ENCODE measurements at places on chromosomes 7 and 10.

DNA sequence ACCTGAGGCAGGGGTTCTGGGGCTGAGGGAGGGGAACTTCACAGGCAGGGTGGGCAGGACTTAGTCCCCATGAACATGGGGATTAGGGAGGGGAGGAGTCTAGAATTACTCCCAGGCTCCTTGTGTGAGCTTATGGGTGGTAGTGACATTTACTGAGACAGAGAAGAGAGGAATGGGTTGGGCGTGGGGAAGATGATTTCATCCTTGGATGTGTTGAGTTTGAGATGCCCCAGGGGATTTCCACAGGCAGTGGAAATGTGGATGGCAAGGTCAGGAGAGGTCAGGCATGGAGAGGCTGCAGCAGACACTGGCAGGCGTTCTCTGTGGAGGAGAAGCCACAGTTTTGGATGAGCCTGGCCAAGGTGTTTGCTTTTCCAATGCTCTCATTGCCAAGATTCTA lies 26.4 kb upstream of the GSDME start:
- DNase-seq = no peak

DNA sequence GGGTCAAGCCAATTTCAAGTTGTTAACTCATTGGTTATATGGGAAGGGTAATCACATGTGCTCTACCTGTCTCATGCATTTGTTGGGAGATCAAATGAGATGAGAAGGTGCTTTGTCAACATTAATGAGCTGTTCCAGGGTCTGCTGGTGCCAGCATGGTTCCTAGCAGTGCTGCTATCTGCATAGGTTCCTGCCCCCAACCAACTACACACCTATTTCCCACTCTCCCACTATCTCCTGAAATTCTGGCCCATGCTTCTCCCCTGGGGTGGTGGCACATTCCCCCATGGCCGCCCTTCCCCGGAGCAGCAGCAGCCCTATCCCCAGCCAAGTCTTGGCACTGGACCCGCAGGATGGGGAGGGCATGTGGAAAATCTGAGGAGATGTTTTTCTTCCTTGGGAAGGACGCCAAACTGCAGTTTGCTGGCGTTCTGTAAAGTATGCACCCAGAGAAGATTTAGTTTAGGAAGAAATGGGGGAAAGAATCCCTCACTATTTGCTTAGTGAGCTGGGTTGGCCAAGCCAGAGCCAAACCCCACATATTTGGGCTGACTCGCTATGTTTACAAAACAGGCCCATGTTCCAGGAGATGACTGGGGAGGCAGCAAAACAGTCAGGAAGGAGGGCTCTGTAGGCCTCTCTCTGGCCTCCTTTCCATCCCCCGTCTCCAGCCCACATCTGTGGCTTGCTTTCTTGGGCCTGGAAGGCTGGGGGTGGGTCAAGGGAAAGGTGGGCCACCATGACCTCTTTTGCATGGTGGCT lies 42.5 kb downstream of the PPP1R3C start:
- no peak for DNase-seq

GRCh38 chr7:104415700-104416099 lies 87.3 kb downstream of the LHFPL3 start:
- DNase-seq = no peak

- no peak for DNase-seq
Measured at GRCh38 chr7:33452805-33453502, 323.6 kb downstream of the BBS9 start.

DNA sequence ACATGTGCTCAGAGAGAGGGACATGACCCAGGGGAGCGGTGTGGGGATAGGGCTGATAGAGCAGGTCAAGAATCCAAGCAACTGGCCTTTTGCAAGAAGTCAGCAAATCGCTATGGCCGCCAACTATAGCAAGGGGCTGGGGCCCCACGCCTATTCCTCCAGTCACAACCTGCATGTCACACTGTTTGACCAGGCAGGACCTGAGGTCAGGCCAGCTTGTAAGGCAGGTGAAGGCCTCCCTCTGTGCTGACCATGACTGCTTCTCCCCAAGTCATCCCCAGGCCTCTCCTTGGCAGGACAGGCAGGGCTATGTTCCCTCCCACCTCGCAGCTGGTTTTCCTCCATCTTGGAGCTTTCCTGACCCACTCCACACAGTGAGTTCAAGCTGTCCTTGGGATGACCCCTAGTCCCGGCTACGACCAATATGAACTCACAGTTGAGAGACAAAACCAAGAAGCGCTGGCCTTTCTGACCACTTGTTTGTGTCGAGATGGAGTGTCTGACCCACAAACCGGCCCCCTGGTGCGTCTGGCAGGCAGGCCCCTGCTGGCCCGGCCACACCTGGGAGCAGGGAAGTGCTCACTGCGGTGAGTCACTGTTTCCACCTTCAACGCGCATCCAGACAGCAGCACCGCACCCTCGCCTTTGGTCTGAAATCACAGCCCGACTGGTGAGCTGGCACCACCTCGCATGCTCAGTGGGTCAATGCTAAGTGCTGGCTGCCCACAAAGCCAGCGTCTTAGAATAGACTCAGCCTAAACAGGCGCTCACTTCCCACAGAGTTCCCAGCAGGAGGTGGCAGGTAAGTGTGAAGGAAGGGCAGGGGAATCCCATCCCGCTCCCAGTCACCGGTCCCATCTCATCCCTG lies 81.4 kb downstream of the VWA2 start:
- DNase-seq = no peak

- DNase-seq = no peak
Measured at GRCh38 chr7:102064361-102065025, 222.2 kb upstream of the SH2B2 start.

DNA sequence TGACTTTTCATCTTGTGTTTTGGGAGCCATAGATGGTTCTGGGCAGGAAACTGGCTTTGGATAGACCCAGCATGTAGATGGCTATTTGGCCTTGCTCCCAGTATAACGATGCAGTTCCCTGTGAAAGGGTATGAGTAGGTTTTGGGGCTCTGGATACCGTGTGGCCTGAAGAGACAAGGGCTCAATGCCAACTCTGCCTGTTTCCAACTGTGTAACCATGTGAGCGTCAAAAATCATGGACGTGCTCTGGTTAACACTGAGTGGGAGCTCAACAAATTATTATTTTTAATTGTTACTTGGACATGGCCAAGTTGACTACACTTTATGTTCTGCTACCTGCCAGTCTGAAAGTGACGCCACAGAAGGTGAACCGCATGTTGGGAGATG lies 41.8 kb downstream of the EGFR start:
- no peak for DNase-seq

DNA sequence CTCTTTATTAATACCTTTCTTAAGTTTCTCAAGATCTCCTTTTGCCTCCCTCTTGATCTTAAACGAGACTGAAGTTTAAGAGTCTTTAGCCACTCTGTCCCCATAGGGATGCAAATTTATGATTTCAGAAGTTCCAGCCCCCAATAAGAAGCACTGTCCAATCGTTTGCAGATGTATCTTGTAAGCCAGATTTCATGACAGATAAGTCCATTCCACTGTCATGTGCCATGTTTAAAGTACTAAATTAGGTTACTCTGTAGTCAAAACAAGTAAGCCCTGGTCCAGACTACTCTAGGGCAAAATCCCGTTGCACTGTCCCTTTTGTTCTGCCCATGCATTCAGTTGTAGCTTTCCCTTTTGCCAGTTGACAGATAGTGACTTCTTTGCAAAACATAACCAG lies 157.2 kb upstream of the KAT6B start:
- no peak for DNase-seq

DNA sequence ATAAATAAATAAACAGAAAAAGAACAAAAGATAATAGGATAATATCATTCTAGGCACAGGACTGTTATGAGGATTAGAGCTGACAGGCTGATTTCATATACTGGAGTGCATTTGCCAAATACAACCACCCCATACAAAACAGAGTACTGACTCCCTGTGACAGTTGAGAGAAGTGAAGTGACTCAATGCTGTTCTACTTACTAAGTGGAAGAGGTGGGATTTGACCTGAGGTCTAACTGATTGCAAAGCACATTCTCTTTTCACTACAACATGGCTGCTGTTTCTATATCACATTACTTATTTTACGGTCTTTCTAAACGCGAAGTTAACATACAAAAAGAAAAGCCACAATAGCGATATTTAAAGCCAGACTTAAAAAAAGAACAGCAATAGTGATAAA lies 51.4 kb downstream of the ITGB1 start:
- DNase-seq = no peak

DNA sequence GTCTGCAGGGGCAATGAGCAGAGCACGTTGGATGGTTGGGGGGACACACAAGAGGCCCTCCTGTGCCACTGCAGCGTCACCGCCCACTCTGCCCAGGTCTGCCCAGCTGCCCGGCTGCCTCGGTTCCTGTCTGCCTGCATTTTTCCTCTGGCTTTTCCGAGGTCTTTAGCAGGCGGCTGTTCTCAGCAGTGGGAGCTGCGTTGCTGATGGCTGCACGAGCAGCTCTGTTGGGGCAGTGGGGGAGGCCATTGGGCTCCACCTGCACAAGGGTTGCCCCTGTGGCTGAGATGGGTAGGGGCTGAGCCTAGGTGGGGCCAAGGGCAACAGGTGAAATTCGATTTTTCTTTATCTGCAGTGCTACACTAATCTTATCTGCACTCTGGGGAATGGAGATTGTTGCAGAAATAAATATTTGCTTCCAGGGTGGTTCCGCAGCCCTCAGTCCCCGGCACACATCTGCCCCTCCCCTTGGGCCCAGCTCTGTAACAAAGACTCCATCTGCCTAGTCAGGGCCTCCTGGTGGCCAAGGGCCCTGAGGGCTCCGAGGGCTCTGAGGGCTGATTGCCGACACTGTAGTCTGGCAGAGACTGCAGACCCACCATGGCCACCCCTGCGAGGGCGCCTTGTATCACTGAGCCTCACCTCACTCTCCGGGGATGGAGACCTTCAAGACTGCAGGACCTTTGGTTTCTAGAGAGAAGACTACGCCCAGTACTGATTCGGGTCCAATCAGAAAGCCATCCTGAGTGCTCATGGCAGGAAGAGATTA lies 141.7 kb upstream of the SHH start:
- DNase-seq = no peak

GRCh38 chr7:48087349-48087748 lies 1.7 kb upstream of the UPP1 start:
- peak; percentile 68 for DNase-seq

- DNase-seq = no peak
Measured at GRCh38 chr7:28064437-28064836, 116.2 kb downstream of the JAZF1 start.

DNA sequence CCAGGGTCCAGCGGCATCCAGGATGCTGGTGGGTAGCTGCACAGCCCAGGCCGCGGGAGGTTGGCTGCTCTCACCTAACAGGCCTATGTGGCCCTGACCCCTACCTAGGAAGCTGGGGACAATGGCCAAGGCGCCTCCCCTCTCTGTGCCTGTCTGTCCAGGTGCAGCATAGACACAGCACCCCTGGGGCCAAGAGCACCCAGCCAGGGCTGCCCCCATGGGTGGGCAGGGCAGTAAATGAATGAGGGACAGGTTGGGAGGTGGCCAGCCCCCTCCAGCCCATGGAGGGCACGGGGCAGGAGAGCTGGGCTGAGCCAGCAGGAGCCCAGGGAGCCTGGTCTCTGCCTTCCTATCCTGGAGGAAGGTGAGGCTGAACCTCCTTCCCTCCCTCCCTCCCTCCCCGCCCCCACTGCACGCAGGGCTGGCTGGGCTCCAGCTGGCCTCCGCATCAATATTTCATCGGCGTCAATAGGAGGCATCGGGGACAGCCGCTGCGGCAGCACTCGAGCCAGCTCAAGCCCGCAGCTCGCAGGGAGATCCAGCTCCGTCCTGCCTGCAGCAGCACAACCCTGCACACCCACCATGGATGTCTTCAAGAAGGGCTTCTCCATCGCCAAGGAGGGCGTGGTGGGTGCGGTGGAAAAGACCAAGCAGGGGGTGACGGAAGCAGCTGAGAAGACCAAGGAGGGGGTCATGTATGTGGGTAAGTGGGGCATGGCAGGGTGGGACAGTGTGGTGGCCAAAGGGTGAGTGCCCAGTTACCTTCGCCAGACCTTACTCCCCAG lies at the start of gene SNCG:
SNCG (plus strand) TSS at position 484 of the 785 bp plus-strand sequence; CDS start at position 583, 99 bp downstream.
- DNase-seq = no peak

GRCh38 chr7:154688952-154689351 lies 314.0 kb downstream of the PAXIP1 start:
- DNase-seq = no peak

DNA sequence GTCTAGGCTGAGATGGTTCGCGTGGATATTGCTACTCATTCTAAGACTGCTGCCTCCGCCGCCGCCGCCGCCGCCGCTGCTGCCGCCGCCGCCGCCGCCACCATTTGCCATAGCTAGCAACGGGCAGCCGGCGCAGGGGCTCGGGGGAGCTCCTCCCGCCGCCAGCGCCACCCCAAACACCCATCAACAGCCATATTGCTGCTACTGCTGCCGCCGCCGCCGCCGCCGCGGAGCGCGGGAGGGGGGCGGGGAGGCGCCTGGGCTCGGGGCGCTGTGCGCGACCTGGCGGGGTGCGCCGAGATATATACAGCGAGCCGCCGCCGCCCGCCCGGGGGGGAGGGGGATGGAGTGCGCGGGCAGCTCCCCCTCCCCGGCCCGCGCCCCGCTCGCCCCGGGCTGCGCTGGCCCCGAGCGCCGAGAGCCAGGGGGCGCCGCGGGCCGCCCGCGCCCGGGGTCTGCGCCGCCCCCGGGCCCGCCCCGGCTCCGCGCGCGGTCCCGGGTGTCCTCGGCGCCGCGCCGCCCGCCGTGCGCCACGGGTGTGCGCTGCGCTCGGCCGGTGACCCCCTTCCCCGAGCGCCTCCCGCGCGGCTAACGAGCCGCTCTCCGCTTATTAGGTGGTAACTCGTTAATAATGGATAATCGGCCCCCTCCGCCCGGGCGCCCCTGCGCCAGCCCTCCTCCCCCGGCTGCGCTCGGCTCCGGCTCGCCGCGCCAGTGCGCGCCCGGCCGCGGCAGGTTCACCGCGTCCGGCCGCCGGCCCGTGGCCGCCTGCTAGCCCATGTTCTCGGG lies at the start of gene KCNMA1:
KCNMA1 (minus strand) TSS at position 277 of the 789 bp plus-strand sequence.
- peak; percentile 4 for DNase-seq

GRCh38 chr10:61839916-61840315 lies 61.6 kb upstream of the ARID5B start:
- no peak for DNase-seq

GRCh38 chr10:130493446-130494145 lies 357.4 kb downstream of the GLRX3 start:
- no peak for DNase-seq

- DNase-seq = no peak
Measured at GRCh38 chr7:105838627-105839231, 37.7 kb downstream of the ATXN7L1 start.

GRCh38 chr7:148967602-148968001 lies 60.7 kb downstream of the PDIA4 start:
- no peak for DNase-seq

DNA sequence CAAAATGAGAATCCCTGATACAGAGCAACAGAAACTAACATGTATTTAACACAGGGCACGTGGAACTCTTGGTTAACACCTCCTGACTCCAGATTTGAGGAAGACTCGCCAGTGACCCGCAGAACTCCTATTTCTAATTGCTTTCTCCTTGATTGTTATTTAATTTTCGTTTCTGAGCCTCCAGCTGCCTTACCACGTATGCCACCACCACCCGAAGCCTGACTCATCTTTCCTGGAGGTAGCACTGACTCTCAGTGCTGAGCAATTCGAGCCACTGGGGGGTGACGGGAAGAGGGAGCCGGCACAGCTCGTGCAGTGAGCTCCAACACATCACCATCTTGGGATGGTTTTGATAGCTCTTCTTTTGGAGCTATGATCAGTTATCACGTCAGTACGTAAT lies 273.9 kb upstream of the MGMT start:
- DNase-seq = peak; percentile 10

GRCh38 chr7:28480595-28480994 lies 68.3 kb downstream of the CREB5 start:
- DNase-seq = no peak
